ENCODE measurements at places on chromosomes 5 and 9.

- DNase-seq = no peak
Observed at GRCh38 chr9:130640681-130641080, 23.7 kb upstream of the PRDM12 start.

GRCh38 chr5:9307150-9307549, 238.7 kb downstream of the SEMA5A start:
- DNase-seq = no peak

- no peak for DNase-seq
Observed at GRCh38 chr9:124163760-124164255, 93.9 kb upstream of the NEK6 start.

DNA sequence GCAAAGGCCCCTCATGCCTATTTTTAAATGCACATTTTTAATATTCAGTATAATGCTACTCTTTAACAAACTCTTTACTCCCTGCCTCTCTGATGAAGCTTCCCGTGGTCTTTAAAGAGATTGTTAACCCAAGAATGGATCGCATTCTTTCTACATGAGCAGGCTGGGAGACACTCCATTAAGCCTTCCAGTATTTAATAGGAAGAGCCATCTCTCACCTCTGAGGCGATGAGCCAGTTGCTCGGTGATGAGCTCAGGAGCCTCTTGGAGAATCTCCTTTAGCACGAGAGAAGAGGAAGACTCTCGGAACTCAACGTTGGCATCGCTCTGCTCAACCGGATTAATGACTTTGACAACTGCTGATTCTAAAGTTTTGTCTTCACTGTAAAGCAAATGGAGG, 59.6 kb downstream of the PRUNE2 start:
- DNase-seq = no peak
